Activated CD4-positive, alpha-beta memory T cell treated with anti-CD3 and anti-CD28 coated beads, Interleukin-2, amount 10 ng/mL, durations not matched to agents 7 days and 5 days (primary cell): ENCODE measurements at places on chromosomes 13 and 19.

DNA sequence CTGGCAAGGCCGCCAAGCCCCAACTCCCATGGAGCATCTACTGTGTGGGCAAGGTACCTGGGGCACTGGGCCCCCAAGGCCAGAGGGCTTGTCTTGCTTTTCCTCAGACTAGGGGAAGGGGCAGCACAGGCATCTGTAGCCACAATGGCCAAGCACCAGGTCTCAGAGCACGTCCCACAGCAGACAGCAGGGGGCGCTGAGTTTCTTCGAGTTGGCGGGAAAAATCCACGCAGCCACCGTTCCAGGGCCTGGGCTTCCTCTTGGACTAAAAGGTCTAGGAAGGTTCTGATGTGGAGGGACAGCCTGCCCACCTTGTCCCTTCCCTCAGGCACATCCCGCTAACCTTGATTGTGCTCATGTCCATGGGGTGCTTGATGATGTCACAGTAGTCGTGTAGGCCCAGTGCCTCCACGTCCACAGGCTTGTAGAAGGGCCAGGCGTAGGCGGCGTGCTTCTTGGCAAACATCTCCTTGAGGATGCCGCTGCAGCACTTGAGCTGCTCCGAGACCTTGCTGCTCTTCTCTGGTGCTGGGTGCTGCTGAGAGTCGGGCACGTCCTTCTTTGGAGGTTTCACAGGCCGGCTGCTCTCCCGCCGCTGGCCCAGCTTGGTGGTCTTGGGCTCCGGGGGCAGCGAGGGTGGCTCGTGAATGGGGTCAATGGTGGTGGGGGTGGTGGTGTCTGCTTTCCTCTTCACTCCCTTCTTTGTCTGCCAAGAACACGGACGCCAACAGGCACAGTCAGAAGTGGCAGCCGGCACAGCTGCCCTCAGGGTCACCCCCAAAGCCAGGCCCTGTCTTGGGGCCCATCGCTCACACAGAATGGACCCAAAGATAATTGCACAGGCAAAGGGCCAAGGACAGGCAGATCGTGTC is 32.0 kb upstream of the EPHX3 start:
- DNase-seq = peak; percentile 71

GRCh38 chr19:6458695-6459261 is 814 bp downstream of the SLC25A23 start:
- no peak for DNase-seq

DNA sequence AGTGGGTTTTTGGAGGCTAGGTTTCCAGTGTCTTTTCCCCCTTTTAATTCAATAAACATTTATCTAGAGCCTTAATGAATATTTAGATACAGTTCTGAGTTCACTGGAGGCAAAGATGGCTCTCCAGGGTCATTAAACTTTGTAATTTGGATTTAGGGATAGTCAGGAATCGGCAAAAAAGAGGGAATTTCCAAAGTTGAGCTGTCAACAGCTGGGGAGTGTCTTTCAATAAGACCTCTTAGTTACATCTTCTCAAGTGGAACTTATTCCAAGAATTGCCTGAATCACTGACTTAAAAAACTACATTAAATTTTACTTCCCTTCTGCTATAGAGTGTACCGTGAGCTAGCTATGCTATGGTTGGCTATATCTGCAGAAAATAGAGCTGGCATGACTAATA is 2.0 kb downstream of the LRCH1 start:
- DNase-seq = no peak

DNA sequence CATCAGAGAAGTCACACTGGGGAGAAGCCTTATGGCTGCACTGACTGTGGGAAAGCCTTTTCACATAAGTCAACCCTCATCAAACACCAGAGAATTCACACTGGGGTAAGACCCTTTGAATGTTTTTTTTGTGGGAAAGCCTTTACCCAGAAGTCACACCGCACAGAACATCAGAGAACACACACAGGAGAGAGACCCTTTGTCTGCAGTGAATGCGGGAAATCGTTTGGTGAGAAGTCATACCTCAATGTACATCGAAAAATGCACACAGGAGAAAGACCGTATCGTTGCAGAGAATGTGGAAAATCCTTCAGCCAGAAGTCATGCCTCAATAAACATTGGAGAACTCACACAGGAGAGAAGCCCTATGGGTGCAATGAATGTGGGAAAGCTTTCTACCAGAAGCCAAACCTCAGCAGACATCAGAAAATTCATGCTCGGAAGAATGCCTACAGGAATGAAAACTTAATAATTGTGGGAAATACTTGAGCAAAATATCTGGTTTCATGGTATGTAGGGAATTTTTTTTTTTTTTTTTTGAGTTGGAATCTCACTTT is 30.7 kb downstream of the ZNF793 start:
- no peak for DNase-seq

- DNase-seq = no peak
Measured at GRCh38 chr13:35146686-35147085, 204.6 kb downstream of the NBEA start.

DNA sequence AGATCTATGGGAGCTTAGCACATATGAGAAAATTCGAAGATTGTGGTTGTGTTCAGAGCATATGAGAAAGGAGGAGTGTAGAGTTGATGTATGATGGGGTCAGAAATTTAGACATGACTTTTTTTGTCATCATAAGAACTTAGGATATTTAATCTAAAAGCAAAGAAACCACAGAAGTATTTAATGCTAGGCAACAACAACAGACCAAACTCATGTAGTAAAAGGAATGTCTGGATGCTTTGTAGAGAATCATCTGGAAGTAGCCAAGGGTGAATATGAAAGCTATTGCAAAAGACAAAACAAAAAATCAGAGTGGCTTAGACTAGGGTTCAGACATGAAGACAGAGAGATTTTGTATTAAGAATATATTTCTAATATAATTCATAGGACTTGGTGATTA is 190.3 kb downstream of the SLITRK1 start:
- DNase-seq = no peak

DNA sequence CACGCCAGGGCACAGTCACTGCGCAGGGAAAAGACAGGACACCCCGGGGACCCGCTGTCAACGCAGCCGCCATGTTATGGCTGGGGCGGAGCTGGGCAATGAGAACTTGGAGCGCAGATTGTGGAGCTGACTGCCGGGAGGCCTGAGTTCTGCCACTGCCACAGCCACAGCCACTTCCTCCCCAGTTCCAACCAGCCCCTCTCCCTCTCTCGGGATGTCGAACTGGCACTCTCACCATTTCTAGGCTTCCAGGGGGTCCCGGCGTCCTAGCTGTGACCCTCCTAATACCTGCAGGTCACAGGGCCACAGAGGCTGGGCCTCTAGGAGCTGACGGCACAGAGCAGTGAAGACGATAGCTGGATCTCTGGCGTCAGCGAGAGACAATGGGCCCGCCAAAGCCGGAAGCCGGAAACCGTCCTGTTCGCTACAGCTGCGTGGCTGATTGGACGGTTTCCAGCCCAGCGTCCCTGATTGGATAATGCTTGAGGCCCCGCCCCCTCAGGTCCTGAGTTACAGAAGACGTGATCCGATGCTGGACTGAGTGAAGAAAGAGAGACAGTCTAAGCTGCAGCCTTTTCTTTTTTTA is at the start of gene ZNF506:
Gene ZNF506 (minus strand): TSS at position 385 of the 586 bp plus-strand sequence. CDS start 147 bp downstream, at position 238.
- peak; percentile 96 for DNase-seq

DNA sequence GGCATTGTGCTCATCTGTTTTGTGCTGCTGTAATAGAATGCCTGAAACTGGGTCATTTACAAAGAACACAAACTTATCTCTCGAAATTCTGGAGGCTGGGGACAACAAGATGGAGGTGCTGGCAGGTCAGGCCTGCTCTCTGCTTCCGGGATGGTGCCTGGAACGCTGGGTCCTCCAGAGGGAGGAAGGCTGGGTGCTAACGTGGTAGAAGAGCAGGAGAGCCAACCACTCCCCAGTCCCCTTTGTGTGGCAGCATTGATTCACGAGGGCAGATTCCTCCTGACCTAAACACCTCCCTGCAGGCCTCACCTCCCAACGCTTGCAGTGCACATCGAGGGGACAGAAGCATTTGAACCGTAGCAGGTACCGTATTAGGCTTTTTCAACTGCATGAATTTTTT is 34.1 kb upstream of the TFDP1 start:
- no peak for DNase-seq

DNA sequence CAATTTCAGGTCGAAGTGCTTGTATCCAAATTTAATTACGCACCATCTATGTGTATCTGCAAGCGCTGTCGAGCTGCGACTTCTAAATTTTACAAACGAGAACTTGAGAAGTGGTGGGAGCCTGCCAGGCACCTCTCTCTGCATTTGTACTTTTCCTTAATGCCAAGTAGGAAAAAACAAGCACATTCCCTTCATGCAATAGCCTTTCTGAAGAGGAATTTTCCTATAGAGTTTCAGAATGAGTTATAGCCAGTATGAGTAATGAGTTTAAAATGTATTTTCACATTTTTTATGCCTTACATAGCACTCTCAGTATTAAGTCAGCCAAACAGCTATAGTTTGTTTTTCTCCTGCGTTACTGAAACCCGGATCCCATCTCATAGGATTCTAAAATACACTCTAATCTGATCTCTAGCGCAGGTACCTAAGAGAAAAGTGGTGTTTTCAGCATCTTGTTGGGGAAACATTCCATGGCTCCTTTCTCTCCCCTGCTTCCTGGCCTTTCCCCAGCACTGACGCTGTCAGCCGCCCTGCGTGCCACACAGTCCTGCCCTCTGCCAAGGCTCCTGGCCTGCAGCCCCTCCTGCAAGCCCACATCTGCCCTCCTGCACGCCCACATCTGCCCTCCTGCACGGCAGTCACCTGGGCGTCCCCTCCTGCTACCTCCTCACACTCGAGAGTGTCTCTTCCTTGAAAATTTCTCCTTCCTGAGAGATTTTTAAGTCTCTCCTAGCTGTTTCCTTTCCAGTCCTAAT is 526.9 kb downstream of the MYO16 start:
- no peak for DNase-seq

GRCh38 chr19:41442473-41443355 is at the start of gene ERICH4:
Gene ERICH4 (plus strand): TSS chr19:41443156. CDS start chr19:41443170, 14 bp downstream.
- DNase-seq = no peak

GRCh38 chr13:99949679-99950413 is 21.7 kb downstream of the ZIC5 start:
- DNase-seq = no peak

DNA sequence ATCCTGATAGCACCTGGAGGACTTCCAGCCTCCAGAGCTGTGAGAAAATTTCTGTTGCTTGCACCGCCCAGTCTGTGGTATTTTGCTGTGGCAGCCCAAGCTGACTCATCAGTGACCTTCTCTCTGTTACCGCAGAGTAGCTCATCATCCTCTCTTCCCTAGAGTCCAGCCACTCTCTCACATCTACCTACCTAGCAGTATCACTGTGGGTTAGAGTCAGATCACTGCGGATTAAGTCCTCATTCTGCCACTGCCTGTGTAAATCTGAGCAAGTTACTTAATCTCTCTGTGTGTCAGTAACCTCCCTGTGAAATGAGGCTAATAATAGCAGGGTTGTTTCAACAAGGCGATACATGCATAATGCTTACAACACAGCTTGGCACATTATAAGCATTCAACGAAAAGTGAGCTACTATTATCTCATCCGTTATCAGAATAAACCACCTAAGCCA is 40.3 kb upstream of the USPL1 start:
- DNase-seq = peak; percentile 76

GRCh38 chr13:110209950-110210603 is 96.9 kb downstream of the COL4A1 start:
- no peak for DNase-seq

DNA sequence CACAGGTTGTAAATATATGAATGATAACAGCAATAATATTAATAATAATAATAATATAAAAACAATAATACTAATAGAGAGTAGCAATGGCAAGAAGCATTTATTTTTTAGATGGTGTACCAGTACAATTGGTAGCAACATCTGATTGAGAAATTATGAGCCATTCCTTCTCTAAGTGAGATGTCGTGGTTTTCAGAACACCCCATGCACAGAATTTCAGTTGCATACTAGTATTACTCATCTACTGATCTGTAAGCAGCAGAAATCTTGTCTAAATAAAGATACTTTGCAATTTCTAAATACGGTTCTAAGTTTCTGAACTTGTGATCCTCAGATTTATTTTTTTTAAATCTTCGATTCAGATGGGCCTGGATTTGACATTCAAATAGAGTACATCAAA is 788.0 kb upstream of the ATXN8OS start:
- DNase-seq = no peak

DNA sequence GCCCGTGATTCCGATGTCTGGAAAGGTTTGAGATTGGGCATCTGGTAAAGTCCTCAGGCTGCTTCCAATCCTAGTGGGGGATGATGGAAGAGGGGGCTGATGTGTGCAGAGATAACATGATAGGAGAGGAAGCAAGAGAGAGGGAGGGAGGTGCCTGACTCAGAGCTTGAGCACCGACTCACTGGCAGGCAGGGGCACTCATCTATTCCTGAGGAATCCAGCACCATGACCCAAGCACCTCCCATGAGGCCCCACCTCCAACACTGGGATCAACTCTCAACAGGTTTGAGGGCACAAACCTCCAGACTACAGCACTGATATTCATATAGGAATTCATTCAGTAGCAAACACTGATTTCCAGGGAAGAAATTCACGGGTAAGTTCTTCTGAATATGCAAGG is 5.6 kb upstream of the SIGLEC9 start:
- no peak for DNase-seq

DNA sequence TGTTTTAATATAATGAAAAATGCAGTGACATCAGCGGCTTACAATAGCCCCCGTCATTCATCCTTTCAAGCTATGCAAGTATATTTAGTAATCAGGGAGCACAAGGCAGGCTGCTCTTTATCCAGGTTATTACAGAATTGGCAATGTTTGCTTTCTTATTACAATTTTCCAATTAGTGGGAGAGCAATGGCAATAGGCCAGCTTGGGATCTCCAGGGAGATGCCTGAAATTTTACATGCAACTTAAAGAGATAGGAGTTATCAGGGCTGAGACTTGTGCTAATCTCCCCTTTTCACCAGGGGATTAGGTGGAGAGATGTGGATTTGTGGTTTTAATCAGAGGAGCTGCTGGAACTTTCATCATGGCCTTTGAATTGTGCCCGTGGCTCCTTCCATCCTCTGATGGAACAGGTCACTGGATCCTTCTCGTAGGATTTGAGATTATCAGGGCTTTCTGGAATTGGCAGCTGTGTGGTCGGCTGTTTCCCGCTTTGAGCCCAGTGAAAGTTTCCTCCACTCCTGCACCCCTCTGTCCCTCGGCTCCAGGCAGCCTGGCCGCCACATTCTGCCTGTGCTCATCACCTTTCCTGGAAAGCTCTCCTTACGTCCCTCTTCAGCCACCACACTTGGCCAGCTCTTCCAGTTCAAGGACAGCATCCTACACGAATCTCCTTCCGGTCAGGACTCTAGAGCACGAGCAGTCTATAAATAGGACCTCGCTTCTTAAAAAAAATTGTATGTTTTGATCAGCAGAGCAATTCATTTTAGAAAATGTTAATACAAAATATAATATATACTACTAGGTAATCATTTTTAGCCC is 47.0 kb downstream of the CBY2 start:
- DNase-seq = no peak
